ENCODE measurements at places on chromosomes 12 and 14. TPM values are rescaled to one million over a fixed set of nuclear protein-coding genes. Genes with fewer than 3 reads are reported as not detected.

- DNase-seq = peak; percentile 3
Observed at GRCh38 chr14:46063872-46064271, 587.7 kb downstream of the RPL10L start.

DNA sequence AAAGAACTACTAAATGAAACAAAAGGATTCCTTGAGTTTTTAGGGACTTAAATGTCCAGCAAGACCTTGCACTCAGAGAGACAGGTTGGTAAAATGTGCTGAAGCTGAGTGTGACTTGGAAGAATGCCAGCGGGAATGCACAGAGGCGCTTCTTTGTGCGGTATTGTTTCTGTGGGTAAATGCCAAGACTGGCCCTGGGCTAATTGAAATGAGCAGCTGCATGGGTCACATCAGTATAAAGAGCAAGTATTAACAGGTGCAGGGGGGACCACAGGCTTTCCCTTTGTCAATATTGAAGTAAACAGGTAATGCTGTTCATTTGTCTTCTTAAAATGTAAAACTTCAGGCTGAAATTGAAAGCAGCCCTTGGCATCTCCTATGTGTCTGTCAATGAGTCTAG is 74.3 kb downstream of the LMO3 start:
- no peak for DNase-seq

DNA sequence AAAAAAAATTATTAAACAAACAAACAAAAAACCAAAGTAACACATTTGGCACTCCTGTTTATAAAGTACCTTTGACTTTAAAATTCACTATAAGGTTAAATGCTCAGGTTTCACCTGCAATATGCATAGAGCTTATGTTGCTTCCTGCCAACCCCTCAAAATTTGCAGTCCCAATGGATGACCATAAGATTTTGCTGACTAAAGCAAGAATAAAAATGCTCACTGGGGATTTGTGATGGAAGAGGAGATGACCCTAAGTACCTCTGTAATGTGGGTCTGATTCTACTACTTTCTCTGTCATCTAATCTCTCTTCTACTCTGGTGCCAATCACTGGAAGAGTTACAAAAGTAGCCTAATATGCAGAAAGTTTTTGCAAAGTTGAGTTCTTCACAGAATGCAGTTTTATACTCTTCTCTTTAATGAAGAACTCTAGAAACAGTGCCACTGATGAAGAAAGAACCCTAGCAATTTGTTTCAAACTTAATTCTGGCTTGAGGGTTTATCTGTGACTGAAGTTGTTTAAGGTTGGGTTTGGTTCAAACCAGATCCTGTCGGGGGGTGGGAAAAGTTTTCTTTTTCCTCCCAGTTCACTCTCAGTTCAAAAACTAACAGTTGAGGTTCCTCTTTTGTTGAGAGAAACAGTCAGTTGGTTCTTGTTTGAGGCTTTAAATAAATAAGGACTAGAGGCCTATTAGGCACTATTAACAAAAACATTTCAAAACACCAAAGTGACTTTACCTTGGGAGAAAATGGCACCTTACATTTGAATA is 10.9 kb downstream of the WASHC3 start:
- no peak for DNase-seq

CCDC197 gene
- total RNA-seq = not detected

GEMIN2 gene
- 78.3 TPM for total RNA-seq

DNA sequence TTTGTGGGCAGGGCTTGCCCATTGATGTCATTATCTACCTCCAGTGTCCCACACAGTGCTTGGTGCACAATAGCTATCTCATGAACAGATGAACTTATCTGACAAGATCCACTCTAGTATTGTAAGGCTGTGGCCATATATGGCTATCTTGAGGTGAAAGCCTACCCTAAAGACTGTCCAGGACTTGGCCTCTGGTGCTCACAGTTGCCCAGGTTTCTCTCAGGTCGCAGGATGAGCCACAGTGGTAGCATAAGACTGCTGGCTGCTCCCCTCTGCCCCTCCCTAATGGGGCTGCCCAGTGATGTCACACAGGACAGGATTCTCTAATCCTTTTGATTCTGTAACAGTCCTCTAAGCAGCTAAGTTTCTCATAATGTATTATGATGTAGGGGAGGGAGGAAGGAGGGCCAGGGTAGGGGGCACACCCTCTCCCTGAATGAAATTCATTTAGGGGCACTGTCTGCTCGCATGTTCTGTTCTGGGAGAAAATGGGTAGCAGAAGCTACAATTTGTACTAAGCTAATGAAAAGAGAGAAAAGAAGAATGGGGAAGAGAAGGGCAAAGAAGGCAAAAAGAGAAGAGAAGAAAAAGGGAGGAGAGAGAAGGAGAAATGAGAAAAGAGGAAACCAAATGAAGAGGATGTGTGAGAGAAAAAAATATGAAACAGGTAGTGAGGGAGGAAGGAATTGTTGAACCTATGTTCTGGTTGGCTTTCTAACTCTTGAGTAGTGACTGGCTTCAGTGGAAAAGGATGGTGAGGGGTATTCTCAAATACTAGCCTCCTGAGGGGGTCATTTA is 3.4 kb upstream of the PPM1A start:
- DNase-seq = no peak
